Activated CD4-positive, alpha-beta T cell treated with anti-CD3 and anti-CD28 coated beads for 36 hours (primary cell): ENCODE measurements at places on chromosomes 12 and 14. TPM values are rescaled to one million over a fixed set of nuclear protein-coding genes. Genes with fewer than 3 reads are reported as not detected.

- H3K36me3 ChIP-seq: no peaks in the 10 kb centered on the region
- no peak for DNase-seq
- H3K4me1 ChIP-seq: no peaks in the 10 kb centered on the region
Measured at GRCh38 chr12:42744539-42745182, 155.1 kb upstream of the PRICKLE1 start.

GRCh38 chr14:79420725-79421124 is 790.6 kb downstream of the DIO2 start:
- no peak overlapping the region for H3K27ac ChIP-seq
- H3K4me3 ChIP-seq: no peak overlapping the region
- H3K4me1 ChIP-seq: no peaks in the 10 kb centered on the region
- H3K36me3 ChIP-seq: no peaks in the 10 kb centered on the region
- no peaks in the 10 kb centered on the region for H3K27me3 ChIP-seq

DNA sequence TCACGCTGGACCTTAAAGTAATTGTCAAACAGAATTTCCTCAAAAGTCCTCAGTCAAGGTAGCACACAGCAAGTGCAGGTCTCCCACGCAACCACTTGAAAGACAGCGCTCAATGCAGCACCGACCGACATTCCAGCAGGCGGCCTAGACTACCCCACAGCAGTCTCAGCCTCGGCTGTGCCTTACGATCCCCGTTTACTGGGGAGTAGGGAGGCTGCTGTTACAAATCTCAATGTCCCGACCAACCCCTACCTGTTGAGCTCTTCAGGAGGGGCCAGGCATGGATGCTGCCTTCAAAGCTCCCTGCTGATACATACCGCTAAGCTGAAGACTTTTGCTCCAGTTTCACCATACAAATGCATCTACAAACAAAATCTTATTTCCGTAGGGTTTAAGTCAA is 21.8 kb downstream of the VPS37B start:
- H3K4me3 ChIP-seq: no peak overlapping the region
- H3K27me3 ChIP-seq: peaks cover 34% of the 10 kb centered on the region
- H3K4me1 ChIP-seq: peaks cover 76% of the 10 kb centered on the region
- peaks cover 25% of the 10 kb centered on the region for H3K36me3 ChIP-seq
- DNase-seq: peak; percentile 74

DNA sequence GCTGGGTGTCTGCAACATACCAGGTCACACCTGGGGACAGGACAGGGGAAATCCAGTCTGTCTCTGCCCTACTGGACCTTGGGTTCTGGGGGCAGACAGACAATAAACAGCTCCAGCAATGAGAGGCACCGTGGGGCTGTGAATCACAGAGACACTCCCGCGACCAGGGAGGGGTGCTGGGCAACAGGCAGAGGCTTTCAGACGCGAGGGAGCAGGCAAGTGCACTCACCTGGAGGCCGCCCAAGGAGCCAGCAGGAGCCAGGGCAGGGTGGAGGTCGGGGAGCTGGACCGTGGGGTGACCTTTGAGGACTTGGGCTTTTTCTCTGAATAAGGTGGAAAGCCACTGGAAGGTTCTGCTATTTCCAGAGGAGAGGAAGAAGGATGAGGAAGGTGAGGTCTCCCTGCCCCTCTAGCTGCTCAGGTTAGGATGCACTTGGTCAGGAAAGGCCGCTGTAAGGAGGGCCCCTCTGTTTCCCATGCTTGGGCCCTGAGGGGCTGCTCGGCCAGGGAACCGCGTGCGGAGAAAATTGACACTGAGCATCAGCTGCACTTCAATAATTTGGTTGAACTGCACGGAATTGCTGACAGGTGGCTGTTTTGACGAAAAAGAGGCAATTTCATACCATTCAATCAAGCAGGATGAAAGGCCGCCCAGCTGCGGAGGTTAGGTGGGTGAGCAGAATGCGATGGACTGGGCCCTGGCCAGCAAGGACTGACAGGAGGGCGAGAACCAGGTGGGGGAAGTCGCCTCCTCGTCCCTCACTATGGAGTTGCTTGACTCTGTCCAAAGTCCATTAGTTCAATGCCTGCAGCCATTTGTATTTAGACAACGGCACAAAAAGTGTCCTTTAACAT is 42.2 kb downstream of the JAG2 start:
- H3K27me3 ChIP-seq: peaks cover 18% of the 10 kb centered on the region
- H3K36me3 ChIP-seq: peaks cover 3% of the 10 kb centered on the region
- no peaks in the 10 kb centered on the region for H3K4me1 ChIP-seq
- no peak overlapping the region for H3K27ac ChIP-seq
- H3K4me3 ChIP-seq: no peak overlapping the region

- no peaks in the 10 kb centered on the region for H3K4me1 ChIP-seq
- no peak overlapping the region for H3K27ac ChIP-seq
- H3K4me3 ChIP-seq: no peak overlapping the region
- H3K27me3 ChIP-seq: peaks cover 5% of the 10 kb centered on the region
- no peak for DNase-seq
Measured at GRCh38 chr12:74689071-74689655, 151.5 kb downstream of the ATXN7L3B start.

DNA sequence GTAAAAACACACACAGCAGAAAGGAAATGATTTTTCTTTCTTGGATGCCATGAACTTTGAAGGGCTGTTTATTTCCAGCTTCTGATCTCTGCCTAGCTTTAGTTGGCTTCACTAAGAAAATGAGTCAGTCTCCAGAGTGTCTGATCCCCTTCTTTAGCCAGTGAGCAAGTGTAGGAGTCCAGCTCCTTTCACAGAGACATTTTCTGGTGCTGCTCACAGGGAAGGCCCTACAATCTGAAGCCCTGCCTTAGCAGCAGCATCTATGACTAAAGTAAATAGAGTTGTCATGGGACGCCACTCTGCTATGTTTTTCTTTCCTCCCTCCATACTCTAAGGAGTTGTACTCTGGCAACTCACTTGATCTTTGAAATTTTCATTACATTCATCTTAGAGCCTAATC is 103.5 kb downstream of the RPAP3 start:
- no peak for DNase-seq
- no peak overlapping the region for H3K4me3 ChIP-seq
- peaks cover 18% of the 10 kb centered on the region for H3K4me1 ChIP-seq
- H3K36me3 ChIP-seq: peaks cover 6% of the 10 kb centered on the region
- H3K27me3 ChIP-seq: no peaks in the 10 kb centered on the region

DNA sequence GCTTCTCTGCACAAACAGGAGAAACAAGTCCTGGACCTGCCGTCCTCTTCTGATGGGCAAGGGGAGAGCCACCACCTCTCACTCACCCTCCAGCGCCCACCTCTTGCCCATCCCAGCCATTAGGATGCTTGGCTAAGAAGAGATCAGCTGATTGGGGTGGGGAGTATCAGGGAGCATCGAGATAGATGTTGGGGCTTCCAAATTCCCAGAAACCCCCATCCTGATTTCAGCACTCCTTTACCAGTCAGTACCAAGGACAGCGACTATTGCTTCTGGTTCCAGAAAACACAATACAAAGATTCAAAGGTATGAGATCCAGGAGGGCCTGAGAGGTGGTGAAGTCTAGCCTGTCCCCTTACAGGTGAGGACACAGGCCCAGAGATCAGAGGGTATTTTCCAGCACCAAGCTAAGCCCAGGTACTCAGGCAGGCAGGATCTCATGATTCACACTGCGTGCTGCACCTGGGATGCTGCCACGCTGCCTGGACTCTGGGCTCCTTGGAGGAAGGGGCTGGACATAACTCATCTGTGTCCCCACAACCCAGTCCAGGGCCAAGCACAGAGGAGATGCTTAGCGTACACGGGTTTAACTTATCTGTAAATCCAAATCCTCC is 76.6 kb downstream of the TUNAR start:
- peaks cover 31% of the 10 kb centered on the region for H3K27me3 ChIP-seq
- no peak overlapping the region for H3K27ac ChIP-seq
- no peak for DNase-seq
- no peaks in the 10 kb centered on the region for H3K36me3 ChIP-seq

GRCh38 chr14:105311838-105312237 is 2.7 kb upstream of the PACS2 start:
- no peak for DNase-seq
- no peak overlapping the region for H3K27ac ChIP-seq
- H3K4me3 ChIP-seq: no peak overlapping the region
- peaks cover 26% of the 10 kb centered on the region for H3K4me1 ChIP-seq
- no peaks in the 10 kb centered on the region for H3K27me3 ChIP-seq

GRCh38 chr14:102644523-102644922 is 52.1 kb downstream of the RCOR1 start:
- peak overlapping the region; percentile 71 for H3K27ac ChIP-seq
- H3K4me1 ChIP-seq: peaks cover 52% of the 10 kb centered on the region
- H3K27me3 ChIP-seq: no peaks in the 10 kb centered on the region
- DNase-seq: no peak

DNA sequence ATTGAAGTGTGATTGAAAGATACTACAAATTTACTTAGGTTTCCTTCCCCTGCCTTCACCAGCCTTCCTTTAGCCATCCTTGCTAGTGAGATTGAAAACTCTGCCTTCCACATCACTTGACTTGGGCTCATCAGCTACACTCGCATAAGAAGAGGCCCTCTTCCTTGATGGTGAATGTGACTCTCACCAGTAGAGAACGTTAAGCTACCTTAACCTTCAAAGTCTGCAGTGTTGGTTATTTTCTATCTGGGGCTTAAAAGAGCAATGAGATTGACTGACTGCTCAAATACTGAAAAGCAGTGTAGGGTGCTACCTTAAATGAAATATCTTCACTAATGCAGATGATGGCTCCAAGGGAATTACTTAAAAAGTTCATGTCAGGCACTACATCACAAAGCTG is 271.8 kb downstream of the EGLN3 start:
- H3K4me3 ChIP-seq: no peak overlapping the region
- H3K36me3 ChIP-seq: no peaks in the 10 kb centered on the region
- DNase-seq: no peak
- peaks cover 4% of the 10 kb centered on the region for H3K27me3 ChIP-seq

DNA sequence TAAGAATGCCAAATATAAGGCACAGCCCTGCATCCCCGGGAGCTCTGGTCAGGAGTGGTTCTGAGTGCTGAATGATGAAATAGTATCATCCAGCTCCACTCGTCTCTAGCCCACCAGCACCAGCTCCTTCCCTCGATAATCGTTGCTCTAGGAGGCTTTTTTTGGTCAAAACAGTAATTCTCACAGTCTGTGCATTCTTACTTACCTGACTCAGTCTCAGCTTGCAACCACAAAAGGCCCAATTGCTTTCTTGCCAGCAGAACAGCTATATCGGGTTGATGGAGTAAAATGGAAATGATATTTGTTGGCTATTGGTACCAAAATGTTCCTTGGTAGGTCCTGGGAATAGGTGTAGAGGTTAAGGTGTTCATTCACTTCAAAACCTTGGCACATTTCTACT is 94.8 kb downstream of the BMP4 start:
- no peaks in the 10 kb centered on the region for H3K4me1 ChIP-seq
- H3K27ac ChIP-seq: no peak overlapping the region
- H3K4me3 ChIP-seq: no peak overlapping the region
- no peaks in the 10 kb centered on the region for H3K36me3 ChIP-seq
- no peaks in the 10 kb centered on the region for H3K27me3 ChIP-seq

DNA sequence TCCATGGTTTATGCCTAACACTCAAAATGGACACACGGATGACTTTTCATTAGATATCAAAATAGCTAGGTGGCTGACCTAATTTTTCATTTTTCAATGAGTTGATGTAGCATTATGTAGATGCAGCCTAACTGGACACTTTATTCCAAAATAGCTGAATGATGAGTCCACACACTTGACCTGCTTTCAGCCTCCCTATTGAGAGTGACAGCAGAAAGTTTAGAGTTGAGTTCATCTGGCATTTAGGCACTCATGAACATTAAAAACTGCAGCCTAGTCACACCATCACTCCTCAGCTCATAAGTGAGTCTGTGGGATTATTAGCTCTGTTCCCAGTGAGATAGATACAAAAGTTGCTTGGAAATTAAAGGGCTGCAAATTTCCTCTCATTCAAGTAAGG is 307.3 kb upstream of the PRKD1 start:
- no peak for DNase-seq
- peaks cover 3% of the 10 kb centered on the region for H3K27me3 ChIP-seq
- H3K4me1 ChIP-seq: no peaks in the 10 kb centered on the region
- no peak overlapping the region for H3K27ac ChIP-seq
- H3K4me3 ChIP-seq: no peak overlapping the region

DNA sequence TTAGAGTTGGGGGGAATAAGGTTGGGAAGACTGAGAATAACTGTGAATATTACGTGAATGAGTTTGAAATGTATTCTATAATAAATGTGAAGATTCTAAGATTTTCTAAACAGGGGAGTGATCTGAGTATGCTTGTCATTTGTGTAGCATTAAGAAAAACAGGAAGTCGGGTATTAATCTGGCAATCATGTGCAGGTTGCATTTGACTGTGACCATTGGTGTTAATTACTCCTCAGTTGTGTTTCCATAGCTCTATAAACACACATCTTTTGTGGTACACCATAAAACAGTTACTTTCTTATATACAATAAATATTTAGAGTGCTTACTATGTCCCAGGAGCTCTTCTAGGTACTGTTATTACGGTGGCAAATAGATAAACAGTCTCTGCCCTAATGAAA is 434.4 kb upstream of the PDE3A start:
- H3K27ac ChIP-seq: no peak overlapping the region
- no peak for DNase-seq
- no peak overlapping the region for H3K4me3 ChIP-seq
- H3K36me3 ChIP-seq: no peaks in the 10 kb centered on the region
- H3K4me1 ChIP-seq: no peaks in the 10 kb centered on the region

- no peak for DNase-seq
- H3K4me3 ChIP-seq: no peak overlapping the region
- H3K4me1 ChIP-seq: peaks cover 6% of the 10 kb centered on the region
- peaks cover 4% of the 10 kb centered on the region for H3K27me3 ChIP-seq
- no peaks in the 10 kb centered on the region for H3K36me3 ChIP-seq
Measured at GRCh38 chr12:82651489-82651888, 35.2 kb upstream of the TMTC2 start.

DNA sequence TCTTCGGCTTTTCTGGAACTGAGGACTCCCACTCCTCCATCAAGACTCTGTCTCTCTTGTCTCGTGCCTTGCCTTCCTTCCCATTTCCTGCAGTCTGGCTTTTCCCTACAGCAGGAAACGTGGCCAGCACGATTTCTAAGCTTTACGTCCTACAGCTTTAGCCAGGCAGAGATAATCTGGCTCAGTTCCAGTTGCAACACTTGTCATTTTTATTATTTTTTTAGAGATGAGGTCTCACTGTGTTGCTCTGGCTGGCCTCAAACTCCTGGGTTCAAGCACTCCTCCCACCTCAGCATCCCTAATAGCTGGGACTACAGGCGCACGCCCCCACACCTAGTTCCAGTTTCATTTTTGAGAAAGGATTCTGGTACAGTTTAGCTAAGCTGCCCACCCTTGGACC is 19.9 kb downstream of the CALM1 start:
- no peaks in the 10 kb centered on the region for H3K27me3 ChIP-seq
- DNase-seq: no peak
- no peak overlapping the region for H3K4me3 ChIP-seq
- no peaks in the 10 kb centered on the region for H3K36me3 ChIP-seq
- H3K4me1 ChIP-seq: no peaks in the 10 kb centered on the region
- H3K27ac ChIP-seq: no peak overlapping the region

- H3K4me3 ChIP-seq: no peak overlapping the region
- peaks cover 42% of the 10 kb centered on the region for H3K4me1 ChIP-seq
- peak overlapping the region; percentile 79 for H3K27ac ChIP-seq
- DNase-seq: no peak
Measured at GRCh38 chr14:65211341-65211987, 109.1 kb upstream of the MAX start.

- DNase-seq: no peak
- no peak overlapping the region for H3K27ac ChIP-seq
- no peak overlapping the region for H3K4me3 ChIP-seq
- H3K4me1 ChIP-seq: peaks cover 7% of the 10 kb centered on the region
- H3K36me3 ChIP-seq: no peaks in the 10 kb centered on the region
Measured at GRCh38 chr12:97335115-97335514, 127.5 kb upstream of the RMST start.

The TAS2R14 gene
- 1.1 TPM for total RNA-seq

The SYCP3 gene
- 0.16 TPM for total RNA-seq

The RAD9B gene
- total RNA-seq: 1.5 TPM

The ZFHX2 gene
- total RNA-seq: 1.0 TPM

The TNFRSF1A gene
- 58.7 TPM for total RNA-seq

The LIN7A gene
- total RNA-seq: not detected

The CACNB3 gene
- 11.5 TPM for total RNA-seq

The IRAK3 gene
- 0.82 TPM for total RNA-seq

The ABCC9 gene
- not detected for total RNA-seq

The CEBPE gene
- total RNA-seq: 0.19 TPM
